ENCODE measurements at places on chromosomes 4 and X. TPM values are rescaled to one million over a fixed set of nuclear protein-coding genes. Genes with fewer than 3 reads are reported as not detected.

Gene TMPRSS11F
- total RNA-seq = 2.3 TPM

Gene MMGT1
- total RNA-seq = 7.9 TPM

Gene CXXC4
- total RNA-seq = not detected

Gene RBMX
- total RNA-seq = 115 TPM

Gene ERAS
- not detected for total RNA-seq
